ENCODE measurements at places on chromosomes 5 and 9.

DNA sequence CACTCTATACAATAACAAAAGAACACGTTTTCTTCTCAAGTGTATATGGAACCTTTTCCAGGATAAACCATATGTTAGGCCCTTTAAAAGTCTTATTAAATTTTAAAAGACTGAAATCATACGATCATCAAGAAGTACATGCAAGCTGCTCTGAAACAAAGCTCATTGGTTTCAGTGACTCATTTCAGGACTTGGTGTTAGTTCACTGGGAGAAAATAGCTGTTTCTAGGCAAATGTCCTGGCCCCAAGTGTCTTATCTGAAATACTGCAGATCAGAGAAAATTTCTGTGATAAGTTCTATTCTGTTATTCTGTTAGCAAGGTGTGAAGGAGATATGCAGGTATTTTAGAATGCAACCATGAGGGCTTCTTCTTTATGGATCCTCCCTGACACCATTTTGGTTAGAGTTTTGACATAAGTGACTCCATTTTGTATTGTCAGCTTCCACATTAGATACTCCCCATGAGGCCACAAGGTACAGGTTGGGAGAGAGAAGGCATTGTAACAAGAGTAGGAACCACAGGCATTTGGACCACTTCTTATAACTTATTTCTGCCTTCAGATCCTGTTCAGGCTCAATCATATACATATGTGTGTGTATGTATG is 7.5 kb upstream of the CCDC180 start:
- DNase-seq: no peak

DNA sequence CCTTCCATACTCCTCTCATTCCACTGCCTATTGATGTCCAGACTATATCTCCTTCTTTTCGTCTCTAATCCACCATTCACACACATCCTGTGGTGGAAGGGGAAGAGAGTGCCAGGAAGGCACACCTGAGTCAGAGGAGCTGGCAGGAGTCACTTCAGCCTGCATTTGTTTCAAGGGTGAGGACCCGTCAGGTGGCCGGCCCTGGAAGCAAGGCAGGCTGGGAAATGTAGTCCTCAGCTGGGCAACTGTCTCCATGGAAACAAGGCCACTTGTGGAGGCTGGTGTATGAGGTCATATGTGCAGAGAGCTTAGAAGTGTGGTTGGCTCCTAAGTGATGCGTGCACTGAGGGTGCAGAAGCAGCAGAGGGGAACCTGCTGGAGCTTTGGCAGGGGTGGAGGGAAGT is 278.4 kb downstream of the NSG2 start:
- peak; percentile 16 for DNase-seq

DNA sequence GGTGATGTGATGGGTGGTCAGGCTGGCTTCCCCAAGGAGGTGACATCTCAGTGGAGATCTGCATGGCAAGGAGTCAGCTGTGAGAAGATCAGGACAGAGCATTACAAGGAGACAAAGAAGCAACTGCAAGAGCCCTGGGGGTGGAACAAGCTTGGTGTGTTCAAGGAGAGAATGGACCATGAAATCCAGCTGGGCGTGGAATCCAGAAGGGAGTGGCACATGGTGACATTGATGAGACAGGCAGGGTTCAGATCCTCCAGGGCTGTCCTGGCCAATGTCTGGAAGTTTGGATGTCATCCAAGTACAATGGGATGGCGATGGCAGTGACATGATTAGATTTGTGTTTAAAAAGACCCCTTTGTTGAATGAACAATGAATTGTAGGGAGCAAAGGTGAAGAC is 175.6 kb downstream of the MACROH2A1 start:
- DNase-seq: no peak

- no peak for DNase-seq
These were observed 45.3 kb downstream of the PTPN3 start for GRCh38 chr9:109452761-109453160.

- DNase-seq: no peak
These were observed 33.1 kb downstream of the NNT start for GRCh38 chr5:43636076-43636475.

- DNase-seq: no peak
These were observed 60.8 kb downstream of the AOPEP start for GRCh38 chr9:94787266-94787665.

- no peak for DNase-seq
These were observed 6.4 kb downstream of the SOWAHA start for GRCh38 chr5:132819468-132819867.
